Pulmonary artery endothelial cell (primary cell): ENCODE measurements at places on chromosomes 2 and 18. TPM values are rescaled to one million over a fixed set of nuclear protein-coding genes. Genes with fewer than 3 reads are reported as not detected.

- no peak for DNase-seq
Measured at GRCh38 chr18:24296276-24296675, 101.3 kb downstream of the OSBPL1A start.

The FOXI3 gene
- total RNA-seq, result not detected in 2 replicates

The AUP1 gene
- total RNA-seq, result 95.4 and 124 TPM in 2 replicates

GRCh38 chr18:11467611-11468010 is 141.8 kb upstream of the SLC35G4 start:
- no peak for DNase-seq

DNA sequence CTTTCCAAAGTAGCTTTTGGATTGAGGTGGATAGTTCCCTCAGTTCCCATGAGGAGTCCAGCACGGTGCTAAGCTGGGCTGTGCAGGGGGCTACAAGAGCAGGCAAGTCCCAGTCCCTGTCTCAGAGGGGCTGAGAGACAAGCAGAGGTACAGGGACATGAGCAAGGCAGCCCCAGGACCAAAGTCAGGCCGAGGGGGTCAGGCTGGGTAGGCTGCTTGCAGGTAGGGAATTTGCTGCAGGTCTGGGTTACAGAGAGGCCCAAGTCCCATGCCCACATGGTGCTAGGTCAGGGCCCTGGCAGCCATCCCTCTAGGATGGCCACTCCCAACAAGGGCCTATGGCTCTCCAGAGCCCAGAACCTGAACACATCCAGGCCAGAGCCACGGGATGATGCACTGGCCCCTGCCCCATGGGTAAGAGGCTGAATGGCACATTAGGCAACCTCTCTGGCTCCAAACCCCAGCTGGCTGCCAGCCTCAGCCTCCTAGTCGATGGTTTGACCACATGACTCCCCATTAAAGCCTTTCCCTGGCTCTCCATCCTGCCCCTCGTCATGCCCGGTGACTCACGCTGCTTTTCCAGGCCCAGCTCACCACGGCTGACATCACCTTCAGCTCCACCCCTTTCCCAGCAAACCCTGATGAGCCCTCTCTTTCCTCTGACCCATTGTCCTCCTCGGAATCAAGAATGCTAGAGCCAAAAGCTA is 83.7 kb downstream of the SDC1 start:
- peak; percentile 64 for DNase-seq
